NCI-H2081 treated with DMSO at 0.1 percent for 48 hours (cell line): ENCODE measurements at places on chromosomes 5 and 9.

DNA sequence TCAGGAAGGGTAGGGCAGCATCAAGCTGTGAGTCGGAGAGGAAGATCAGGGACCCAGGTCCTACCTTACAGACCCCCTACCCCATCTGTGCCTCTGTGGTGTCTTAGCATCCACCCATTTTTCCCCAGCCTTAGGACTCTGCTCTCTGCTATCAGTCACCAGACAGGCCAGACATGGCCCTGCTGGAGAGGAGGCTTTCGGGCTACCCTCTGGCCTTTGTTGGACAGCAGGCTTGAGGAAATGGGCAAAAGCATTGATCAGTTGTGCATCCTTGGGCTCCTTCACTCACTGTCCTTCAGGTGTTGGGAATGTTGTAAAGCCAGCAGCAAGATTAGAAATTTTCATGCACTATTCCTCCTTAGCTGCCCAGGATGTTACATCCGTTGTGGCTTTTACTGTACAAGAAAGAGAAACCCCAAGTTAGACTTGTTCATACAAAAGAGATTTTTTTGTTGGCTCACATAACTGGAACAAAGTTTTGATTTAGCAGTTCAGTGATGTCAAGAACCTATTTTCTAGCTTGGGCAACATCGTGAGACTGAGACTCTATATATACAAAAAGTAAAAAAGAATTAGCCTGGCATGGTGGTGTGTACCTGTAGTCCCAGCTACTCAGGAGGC lies 17.4 kb upstream of the TNFAIP8 start:
- DNase-seq, result no peak

GRCh38 chr9:99803694-99804093 lies 18.0 kb upstream of the NR4A3 start:
- DNase-seq, result no peak

- DNase-seq, result no peak
Observed at GRCh38 chr5:122773619-122774018, 1.3 kb upstream of the SNX2 start.

- no peak for DNase-seq
Observed at GRCh38 chr5:181263633-181264032, 2.7 kb upstream of the TRIM52 start.

DNA sequence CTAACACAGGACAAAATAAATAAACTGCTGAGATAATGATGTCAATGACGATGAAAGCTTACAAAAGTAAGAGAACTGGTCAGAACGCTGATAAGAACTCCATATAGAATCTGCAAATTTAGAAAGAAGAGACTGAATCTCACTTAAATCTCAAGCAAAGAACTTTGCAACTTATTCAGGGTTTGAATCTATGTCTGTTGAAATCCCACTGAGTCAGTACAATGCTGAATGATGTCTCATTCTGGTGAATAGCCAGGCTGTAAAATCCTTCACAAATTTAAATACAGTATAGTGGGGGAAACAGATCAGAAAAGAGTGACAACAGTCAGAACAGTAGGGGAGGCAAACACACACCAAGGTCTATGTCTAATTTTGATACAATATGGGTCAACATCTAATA lies 38.9 kb upstream of the NR3C1 start:
- DNase-seq, result no peak

GRCh38 chr5:145978708-145979107 lies 42.3 kb downstream of the SH3RF2 start:
- no peak for DNase-seq

- no peak for DNase-seq
Observed at GRCh38 chr9:83622939-83623678, at the start of gene IDNK. TSS of gene IDNK (plus strand) at chr9:83623143. CDS start at chr9:83623172, 29 bp downstream.

DNA sequence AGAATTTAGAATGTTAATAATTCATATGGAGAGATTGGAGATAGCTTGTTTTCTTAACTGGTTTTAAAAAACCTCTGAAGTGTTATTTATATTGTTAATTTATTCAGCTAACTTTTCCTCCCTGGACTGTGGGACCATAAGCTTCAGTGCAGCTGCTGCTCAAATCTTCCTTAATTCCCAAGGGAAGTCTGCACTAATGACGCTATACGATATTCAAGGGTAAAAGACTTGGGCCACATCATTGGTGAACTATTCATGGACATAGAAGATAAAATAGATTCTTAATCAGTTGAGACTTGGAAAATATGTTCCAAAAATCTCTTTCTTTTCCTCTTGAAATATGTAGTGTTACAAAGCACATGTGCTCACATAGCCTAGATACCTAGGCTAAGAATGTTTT lies 31.1 kb upstream of the GAS1 start:
- no peak for DNase-seq

DNA sequence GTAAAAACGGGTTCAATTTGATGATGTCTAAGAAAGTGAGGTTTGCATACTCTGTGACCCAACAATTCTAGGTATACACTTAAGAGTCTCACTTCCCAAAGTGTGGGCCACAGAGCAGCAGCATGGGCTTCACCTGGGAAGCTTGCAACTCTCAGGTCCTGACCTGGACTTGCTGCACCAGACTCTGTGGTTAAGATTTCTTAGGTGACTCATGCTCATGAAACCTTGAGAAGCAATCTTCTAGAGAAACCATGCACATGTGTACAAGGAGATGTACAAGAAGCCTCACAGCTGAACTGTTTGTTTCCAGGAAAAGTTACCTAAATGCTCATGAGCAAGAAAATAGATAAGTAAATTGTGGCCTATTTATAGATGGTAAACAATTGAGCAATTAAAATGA lies 30.0 kb downstream of the DNAJC21 start:
- DNase-seq, result no peak

- DNase-seq, result no peak
Observed at GRCh38 chr9:11469745-11470144, 856.9 kb upstream of the PTPRD start.

DNA sequence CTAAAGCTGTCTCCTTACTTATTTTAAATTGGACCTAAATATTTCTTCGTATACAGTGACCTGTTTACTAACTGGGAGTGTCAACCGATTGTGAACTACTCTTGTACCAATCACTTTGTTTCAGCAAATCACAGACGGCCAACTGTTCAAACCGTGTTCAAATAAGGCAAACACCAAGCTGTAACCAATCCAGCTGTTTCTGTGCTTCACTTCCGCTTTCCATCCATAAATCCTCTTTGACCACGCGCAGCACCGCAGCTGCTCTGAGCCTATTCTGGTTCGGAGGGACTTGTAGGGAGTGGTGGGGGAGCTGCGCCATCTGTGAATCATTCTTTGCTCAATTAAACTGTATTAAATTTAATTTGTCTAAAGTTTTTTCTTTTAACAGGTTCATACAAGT lies 4.8 kb upstream of the FAM240B start:
- DNase-seq, result no peak

DNA sequence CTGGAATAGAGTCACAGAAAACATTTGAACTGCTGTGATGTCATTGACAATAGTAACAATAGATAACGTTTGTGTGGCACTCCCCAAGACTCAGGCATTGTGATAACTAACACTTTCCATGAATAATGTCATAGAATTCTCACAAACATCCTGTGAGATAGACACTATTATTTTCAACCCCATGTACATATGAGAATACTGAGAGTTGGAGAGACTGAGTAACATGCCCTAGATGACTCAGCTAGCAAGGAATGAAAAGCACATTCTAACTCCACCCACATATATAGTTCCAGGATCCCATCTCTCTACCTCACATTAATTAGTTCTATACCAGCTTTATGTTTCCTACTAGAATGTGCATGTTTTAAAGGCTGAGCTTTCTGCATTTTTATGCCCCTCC lies 71.4 kb downstream of the ASTN2 start:
- no peak for DNase-seq

- no peak for DNase-seq
Observed at GRCh38 chr5:174720612-174721529, 3.5 kb upstream of the MSX2 start.

GRCh38 chr5:152297866-152298265 lies 107.2 kb downstream of the NMUR2 start:
- DNase-seq, result no peak

GRCh38 chr5:122727112-122727541 lies 47.8 kb upstream of the SNX2 start:
- DNase-seq, result no peak

DNA sequence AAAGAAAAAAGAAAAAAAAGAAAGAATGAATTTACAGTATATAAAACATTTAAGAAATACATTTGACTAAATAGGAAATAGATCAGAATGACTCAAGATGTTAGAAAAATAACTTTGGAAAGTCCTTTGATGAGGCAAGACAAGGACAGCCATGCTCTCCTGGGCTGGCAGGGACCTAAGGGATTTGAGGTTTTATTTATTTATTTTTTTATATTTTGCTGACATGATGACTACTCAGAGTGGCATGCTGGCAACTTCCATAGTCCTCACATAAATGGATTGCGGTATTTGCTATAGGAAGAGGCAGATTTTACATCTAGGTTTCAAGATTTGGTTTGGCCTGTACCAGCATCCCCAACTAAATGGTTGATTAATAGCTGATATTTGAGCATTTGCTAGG lies 17.7 kb downstream of the SLC28A3 start:
- DNase-seq, result no peak

DNA sequence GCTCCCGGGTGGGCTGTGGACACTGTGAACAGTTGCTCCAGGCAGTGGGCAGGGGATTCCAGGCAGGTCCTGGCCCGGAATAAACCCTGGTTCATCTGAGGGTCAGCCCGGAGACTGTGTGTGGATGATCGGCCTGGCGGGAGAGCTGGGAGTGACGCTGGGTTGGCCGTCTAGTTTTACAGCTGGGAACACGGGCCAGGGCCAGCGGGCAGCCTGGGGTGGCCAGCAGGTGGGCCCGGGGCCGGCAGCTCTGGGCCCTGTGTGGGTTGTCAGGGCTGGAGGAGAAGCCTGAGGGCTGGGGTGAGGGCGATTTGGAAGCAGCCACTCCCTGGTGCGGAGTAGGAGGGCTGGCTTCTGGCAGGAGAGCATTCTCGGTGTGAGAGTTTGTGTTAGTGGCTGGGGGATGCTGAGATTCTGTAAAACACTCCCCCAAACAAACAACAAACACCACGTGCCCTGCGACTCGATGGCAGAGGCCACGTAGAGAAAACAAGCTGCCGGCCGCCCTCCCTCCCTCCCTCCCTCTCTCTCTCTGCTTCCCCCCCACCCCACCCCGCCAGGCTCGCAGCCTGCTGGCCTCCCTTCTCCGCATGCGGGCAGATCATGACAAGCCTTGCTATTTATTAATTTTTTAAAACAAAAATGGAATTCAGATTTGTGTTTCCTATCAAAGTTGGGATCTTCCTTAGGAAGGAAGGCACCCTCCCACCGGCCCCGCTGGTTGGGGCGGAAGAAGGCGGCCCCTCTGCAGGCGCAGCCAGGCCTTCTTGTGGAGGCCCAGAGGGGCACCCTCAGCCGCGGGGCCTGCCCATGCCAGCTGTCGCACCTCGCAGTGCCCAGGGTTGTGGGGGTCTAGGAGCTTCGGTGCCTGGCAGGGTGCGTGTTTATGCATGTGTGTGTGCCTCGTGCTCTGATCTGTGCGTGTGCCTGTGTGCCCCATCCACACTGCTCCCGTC lies 49.5 kb downstream of the RXRA start:
- DNase-seq, result no peak

GRCh38 chr9:126956917-126957686 lies 42.5 kb downstream of the RALGPS1 start:
- DNase-seq, result no peak

DNA sequence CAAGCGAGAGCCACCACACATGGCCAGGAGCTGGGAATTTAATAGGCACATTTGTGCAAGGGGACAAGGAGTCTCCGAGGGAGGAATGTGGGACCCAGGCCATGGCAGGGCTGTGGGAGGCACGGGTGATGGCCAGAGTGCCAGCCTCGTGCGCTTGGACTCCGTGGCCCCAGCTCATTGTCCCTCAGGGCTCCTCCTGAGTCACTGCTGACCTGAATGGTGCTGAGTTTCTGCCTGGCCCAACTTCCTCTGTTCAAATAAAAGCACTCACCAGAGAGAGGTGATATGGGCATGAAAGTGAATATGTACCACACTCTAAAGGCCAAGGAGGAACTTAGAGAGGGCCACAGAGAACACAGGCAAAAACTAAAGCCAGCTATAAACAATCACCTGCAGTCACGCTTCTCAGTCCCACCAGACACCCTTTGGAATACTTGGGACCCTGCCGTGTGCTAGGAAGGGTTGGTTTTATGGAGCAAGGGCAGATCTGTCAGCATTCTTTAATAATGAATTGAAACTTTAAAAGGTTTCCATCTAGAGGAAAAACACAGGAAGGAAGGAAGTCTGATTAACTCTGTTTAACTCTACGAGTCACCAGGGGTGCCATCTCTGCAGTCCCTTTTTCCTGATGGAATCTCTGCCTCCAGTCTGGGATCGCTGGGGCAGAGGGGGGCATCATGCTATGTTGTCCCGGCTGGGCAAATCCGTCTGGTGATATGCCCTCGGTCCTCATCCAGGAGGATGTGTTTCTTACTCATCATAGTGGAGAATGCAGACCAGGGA lies 25.1 kb upstream of the UBE2QL1 start:
- DNase-seq, result no peak

GRCh38 chr5:138641547-138642298 lies 66.5 kb upstream of the HSPA9 start:
- DNase-seq, result no peak

DNA sequence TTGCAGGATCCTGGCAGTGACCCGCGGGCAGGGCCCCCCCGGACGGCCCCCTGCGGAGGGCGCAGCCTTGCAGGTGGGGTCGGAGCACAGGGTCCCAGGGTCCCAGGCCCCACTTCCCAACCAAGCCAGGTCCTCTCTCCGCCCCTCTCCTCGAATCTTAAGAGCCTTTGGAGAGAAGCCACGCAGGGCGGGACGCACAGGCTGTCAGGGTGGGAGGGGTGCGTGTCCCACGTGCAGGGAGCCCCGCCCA lies 18.4 kb upstream of the EGFL7 start:
- DNase-seq, result no peak

DNA sequence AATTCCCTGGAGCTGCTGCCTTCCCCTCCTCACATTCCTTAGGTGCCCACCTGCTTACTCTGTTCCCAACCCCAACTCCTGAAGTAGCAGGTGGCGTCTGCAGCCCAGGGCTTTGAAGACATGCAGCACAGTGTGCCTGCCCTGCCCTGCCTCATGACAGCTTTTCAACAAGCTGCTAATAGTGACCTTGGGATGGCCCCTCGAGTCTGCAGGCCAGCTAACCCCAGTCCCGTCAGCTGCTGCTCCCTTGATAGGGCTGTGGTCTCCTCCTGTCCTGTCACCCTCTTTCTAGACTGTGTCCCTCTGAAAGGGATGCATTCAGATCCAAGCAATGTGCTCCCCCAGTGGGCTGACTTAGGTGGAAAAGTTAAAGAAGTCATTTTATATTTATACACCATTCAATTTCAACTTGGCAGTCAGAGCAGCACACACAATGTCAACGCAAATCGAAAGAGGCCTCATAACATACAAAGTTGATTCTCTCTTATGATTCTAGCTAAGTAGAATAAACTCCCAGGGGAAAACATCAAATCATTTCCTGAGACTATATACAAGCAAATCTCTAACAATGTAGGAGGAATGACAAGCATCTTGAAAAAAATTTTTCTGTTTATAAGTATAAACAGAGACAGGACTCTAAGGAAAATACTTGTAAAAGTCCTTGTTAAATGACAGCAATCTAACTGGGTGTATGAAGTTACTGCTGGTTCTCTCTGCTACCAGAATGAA lies 37.9 kb downstream of the ADRB2 start:
- no peak for DNase-seq

- DNase-seq, result no peak
Observed at GRCh38 chr5:36682499-36682898, 76.1 kb downstream of the SLC1A3 start.

GRCh38 chr9:98191671-98192502 lies 550 bp downstream of the CORO2A start:
- DNase-seq, result no peak
